ENCODE measurements at places on chromosomes 3 and 15.

DNA sequence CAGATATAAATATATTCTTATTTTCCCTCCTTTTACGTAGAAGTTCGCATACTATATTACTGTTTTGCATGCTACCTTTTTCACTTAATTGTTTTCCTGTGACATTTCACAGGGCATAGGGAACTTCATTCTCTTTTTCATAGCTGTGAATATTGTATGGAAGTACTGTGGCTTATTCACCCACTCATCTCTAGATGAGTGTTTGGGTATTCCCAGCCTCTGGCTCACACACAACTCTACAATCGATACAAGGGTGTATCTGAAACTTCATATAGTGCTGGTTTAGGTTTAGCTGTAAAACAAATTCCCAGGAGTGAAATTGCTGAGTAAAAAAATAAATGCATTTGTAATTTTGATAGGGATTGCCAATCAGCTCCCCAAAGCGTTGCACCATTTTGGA, 55.3 kb upstream of the MAGI1 start:
- DNase-seq: no peak

GRCh38 chr3:83581546-83581945, 1377.2 kb upstream of the CADM2 start:
- no peak for DNase-seq

DNA sequence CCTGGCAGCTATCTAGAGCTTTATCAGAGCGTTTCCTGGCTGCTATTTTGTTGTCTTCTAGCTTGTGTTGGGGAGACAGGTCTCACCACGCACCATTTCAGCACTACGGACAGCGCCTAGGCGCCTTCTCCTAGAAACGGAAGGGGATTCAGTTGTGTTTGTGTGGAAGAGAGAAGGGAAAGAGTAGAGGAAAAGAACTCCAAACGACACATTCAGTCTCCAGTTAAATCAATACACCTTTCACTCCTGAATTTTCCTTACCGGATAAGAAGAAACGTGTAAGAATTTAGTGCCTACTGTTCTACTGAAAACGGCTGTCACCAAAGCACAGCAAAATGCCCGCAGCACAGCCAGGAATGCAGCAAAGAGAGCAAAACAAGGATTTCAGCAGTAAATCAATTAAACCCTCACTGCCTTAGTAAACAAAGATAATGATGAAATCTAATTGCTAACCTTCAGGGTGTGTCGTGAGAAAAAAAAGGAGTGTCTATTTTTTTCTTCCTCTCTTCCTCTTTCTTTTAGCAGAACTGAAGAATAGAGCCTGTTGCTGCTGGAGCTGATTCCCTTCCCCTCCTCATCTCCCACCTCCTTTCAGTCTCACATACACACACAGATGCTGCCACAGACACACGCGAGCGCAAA, 412 bp upstream of the CTXN2 start:
- DNase-seq: no peak

DNA sequence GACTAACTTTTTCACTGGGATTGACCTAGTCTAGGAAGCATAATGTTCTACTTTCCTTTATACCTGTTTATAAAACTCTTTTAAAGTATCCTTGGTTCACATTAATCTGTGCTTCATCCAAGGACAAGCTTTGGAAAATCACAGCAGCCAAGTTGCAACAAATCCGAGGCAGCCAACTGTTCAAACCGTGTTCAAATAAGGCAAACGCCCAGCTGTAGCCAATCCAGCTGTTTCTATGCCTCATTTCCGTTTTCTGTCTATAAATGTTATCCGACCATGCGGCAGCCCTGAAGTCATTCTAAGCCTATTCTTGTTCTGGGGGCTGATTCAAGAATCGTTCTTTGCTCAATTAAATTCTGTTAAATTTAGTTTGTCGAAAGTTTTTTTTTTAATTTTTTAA, 78.3 kb downstream of the FMN1 start:
- no peak for DNase-seq

- peak; percentile 17 for DNase-seq
Observed at GRCh38 chr3:77489216-77489615, 449.3 kb downstream of the ROBO2 start.

DNA sequence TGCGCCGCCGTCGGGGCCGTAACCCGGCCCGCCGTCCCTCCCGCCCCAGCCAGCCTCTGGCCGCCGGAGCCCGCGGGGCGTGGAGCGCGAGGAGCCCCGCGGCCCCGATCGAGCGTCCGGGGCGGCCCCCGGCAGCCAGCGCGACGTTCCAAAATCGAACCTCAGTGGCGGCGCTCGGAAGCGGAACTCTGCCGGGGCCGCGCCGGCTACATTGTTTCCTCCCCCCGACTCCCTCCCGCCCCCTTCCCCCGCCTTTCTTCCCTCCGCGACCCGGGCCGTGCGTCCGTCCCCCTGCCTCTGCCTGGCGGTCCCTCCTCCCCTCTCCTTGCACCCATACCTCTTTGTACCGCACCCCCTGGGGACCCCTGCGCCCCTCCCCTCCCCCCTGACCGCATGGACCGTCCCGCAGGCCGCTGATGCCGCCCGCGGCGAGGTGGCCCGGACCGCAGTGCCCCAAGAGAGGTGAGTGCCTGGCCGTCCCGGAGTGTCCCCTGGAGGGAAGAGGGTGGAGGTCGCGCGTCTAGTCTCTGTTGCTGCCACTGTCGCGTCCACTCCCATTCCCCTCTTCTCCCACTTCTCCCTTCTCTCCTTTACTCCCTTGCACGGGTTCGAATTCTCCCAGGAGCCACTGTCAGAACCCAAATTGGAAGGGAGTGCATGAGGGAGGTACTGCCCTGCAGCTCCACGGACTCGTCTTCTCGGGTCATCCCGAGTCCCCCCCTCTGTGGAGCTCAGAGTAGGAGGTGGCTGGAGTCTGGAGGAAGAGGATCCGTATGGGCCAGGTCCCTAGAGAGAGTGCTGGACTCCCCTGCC, 585 bp downstream of the CSK start:
- no peak for DNase-seq

GRCh38 chr15:80418892-80419537, 14.8 kb downstream of the ARNT2 start:
- peak; percentile 34 for DNase-seq

DNA sequence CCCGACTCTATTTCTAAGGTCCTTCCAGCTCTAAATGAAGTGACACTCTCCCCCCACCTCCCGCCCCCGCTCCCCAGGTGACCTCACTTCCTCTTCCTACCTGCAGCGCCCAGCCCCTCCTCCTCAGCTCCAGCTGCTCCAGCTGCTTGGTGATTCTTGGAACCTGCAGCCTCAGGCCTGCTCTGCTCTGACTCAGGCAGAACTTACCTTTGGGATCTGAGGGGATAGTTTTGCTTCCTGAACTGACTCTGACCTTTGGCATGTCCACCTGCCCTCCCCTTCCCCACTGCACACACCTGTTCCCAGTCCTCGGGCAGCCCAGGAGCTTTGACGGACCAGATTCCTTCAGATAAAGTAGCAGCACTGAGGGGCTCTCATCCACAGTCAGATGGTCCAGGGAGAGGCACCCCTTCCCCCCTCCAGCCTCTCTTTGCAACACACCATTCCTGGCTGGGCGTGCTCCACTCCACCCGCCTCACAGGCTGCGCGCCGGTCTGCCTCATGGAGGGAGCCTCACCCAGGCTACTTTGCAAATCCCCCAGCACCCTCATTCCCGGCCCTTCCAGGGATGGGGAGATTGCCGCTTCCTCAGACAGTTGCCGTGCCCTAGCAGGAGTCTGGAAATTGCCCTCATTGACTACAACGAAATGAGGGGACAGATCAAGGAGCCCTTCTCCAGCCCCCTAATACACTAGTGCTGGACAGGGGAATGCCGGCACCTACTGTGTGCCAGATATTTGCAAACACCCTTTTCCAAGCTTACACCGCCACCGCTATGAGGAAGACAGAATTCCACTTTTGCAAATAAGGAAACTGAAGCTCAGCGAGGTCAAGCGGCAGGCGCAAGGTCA, 692 bp upstream of the C15orf39 start:
- DNase-seq: peak; percentile 56
